ENCODE measurements at places on chromosomes 2 and 18. TPM values are rescaled to one million over a fixed set of nuclear protein-coding genes. Genes with fewer than 3 reads are reported as not detected.

The REG3G gene
- not detected for total RNA-seq

The PLCD4 gene
- total RNA-seq: 0.89 TPM

The PROKR1 gene
- total RNA-seq: not detected

The BCL11A gene
- total RNA-seq: 4.0 TPM

The HOXD3 gene
- total RNA-seq: not detected

The C1QL2 gene
- total RNA-seq: not detected

The CHRNA1 gene
- total RNA-seq: not detected

The RABL2A gene
- 15.7 TPM for total RNA-seq

DNA sequence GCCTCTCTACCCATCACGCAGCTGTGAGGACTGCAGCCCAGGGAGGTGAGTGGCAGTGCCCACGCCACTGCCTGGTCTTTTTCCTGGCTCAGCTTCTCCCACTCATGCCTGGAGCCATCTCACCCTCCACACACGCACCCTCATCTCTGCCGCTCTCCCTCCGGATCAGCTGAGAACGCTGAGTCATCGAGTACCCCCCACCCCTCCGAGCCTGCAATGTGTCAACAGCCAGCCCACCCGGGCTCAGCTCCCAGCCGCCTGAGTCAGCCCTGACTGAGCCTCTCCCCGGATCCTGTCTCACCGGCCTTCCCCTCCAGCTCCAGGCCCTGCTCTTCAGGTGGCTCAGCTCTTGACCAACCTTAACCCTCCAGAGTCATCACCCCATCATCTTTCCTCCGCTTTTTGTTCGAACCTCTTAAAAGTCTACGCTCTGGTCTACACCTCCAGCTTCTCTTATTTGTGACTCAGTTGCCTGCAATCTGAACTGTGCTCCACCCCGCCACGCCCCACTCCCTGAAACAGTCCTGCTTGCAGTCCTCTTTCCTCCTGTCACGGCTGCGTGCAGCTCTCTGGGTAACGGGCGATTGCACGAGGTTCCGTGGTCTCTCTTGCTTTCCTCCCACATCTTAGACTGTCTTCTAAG lies 94.4 kb upstream of the ASAP2 start:
- peaks cover 12% of the 10 kb centered on the region for H3K4me1 ChIP-seq
- DNase-seq: peak; percentile 82
- no peak overlapping the region for H3K27ac ChIP-seq
- no peaks in the 10 kb centered on the region for H3K27me3 ChIP-seq

GRCh38 chr2:43725711-43726246 lies 48.1 kb upstream of the DYNC2LI1 start:
- H3K4me3 ChIP-seq: no peak overlapping the region
- H3K27me3 ChIP-seq: no peaks in the 10 kb centered on the region
- DNase-seq: no peak
- H3K4me1 ChIP-seq: no peaks in the 10 kb centered on the region
- H3K36me3 ChIP-seq: peaks cover 4% of the 10 kb centered on the region
- H3K27ac ChIP-seq: no peak overlapping the region

DNA sequence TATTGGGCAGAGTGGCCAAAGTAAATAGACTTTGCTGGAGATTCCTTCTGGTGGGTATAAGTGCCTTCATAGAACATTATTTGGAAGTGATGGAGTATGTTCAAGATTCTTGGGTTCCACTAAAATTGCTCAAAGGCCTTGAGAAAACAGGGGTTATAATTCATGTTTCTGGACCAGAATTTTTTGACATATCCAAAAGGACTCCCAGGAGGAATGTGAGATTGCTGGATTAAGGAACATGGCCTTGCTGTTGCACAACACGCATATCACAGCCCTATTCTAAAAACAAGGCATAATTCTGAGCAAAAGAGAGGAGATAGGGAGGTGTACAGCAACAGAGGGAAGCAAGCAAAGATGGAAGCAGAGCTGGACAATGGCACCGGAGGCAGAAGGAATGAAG lies 111.7 kb upstream of the TNP1 start:
- peaks cover 2% of the 10 kb centered on the region for H3K4me1 ChIP-seq
- H3K27ac ChIP-seq: no peak overlapping the region
- no peaks in the 10 kb centered on the region for H3K27me3 ChIP-seq
- H3K36me3 ChIP-seq: no peaks in the 10 kb centered on the region
- H3K4me3 ChIP-seq: no peak overlapping the region

DNA sequence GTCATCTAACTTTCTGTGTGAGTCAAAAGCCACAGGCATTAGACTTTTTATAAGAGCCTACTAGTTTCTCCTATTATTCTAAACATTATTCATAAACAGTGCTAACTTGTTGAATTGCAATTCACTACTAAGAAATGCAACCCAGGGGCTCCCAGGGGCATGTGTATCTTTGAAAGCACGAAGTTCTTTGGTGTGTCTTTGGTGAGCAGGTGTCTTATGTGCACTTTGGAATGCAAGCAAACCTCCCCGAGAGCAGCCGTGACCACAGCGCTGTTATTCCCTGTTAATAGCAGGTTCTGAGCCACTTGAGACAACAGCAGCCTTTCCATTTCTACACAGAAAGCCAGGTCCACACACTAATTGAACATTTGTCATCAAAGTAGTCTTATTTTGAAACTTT lies 123.5 kb downstream of the PRKRA start:
- peak overlapping the region; percentile 60 for H3K27ac ChIP-seq
- no peaks in the 10 kb centered on the region for H3K27me3 ChIP-seq
- DNase-seq: no peak
- H3K4me3 ChIP-seq: no peak overlapping the region
- no peaks in the 10 kb centered on the region for H3K36me3 ChIP-seq
- H3K4me1 ChIP-seq: no peaks in the 10 kb centered on the region

DNA sequence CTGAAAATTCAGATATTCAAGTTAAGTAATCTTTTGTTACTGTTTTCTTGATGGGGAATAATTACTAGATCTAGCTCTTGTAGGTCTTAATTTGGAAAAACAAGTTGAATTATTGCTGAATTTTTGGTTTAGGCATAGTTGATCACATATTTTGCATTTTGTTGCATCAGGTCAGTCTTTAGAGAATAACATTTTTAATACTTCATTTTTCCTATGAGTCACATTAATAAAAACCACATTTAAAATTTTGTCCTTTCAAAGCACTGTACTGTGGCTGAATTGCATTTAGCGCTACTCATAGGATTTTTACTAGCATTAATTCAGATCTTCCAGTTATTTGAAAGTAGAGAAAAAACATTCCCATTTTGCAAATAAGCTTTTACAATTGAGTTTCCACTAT lies 23.2 kb downstream of the MAP4K4 start:
- H3K27me3 ChIP-seq: no peaks in the 10 kb centered on the region
- no peak for DNase-seq
- H3K27ac ChIP-seq: no peak overlapping the region
- no peak overlapping the region for H3K4me3 ChIP-seq

DNA sequence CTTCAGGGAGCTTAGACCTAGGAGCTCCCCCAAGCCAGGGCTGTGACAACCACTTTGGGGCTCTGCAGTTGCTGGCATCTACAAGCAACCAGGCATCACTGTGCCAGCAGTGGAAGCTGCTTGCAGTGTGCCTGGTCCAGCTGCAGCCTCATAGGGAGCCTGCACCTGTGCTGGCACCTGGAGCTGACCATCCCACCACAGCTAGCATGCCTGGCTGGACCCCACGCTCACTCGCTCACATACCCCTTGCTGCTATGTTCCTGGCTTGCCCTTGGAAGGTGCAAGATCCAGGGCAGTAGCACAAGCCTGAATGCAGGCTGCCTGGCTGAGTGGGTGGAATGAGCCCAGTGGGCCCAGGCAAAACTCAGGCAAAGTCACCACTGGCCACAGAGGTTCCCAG lies 82.5 kb downstream of the ZNF804A start:
- H3K27me3 ChIP-seq: no peaks in the 10 kb centered on the region
- no peaks in the 10 kb centered on the region for H3K4me1 ChIP-seq
- H3K27ac ChIP-seq: no peak overlapping the region
- no peak for DNase-seq
- H3K36me3 ChIP-seq: no peaks in the 10 kb centered on the region

DNA sequence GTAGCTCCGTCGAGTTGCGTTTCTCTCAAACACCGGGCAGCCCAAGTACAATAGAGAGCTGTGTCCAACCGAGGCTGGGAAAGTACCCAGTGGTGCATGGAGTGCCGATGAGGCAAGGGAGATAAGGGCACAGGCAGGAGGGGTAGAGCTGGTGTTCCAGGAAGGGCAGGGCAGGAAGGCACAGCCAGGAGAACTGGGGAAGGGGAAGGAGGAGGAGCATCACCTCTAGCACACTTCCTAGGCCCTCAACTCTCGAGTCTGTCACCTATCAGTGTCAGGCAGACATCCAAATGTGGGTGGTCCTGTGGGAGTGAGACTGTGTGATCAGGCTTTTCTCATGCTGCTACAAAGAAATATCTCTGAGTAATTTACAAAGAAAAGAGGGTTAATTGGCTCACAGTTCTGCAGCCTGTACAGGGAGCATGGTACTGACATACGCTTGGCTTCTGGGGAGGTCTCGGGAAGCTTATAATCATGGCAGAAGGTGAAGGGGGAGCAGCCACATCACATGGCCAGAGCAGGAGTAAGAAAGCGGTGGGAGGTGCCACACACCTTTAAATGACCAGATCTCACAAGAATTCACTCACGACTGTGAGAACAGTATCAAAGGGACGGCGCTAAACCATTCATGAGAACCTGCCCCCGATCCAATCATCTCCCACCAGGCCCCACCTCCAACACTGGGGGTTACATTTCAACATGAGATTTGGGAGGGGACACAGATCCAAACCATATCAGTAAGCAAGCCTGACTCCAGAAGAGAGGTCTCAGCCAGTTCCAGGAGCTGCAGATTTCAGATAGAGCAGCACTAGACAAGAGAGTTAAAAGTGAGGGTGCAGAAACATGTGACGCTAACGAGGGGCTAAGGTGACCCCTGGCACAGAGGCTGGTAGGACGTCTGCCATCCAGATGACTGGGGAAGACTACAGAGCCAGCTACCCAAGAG lies 75.7 kb downstream of the MBOAT2 start:
- no peaks in the 10 kb centered on the region for H3K27me3 ChIP-seq
- H3K27ac ChIP-seq: no peak overlapping the region
- no peak overlapping the region for H3K4me3 ChIP-seq
- H3K4me1 ChIP-seq: no peaks in the 10 kb centered on the region

DNA sequence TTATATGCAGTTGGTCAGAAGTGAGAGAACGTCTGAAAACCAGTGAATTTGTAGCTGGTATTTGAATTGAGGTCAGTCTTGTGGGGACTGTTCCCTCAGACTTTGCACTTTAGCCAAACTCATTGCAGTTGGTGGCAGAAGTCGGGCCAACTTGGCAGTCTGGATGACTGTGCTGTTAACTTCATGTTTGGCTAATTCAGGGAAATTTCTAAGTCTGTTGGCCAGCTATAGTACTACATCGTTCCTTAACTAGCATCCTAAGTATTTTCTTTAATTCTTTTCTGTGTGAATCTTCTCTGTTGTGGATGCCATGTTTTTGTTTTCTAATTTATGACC lies 806.8 kb upstream of the GCFC2 start:
- no peaks in the 10 kb centered on the region for H3K4me1 ChIP-seq
- H3K27me3 ChIP-seq: no peaks in the 10 kb centered on the region
- H3K4me3 ChIP-seq: no peak overlapping the region
- H3K27ac ChIP-seq: no peak overlapping the region

GRCh38 chr2:181262782-181263181 lies 194.4 kb upstream of the ITGA4 start:
- H3K27me3 ChIP-seq: no peaks in the 10 kb centered on the region
- H3K27ac ChIP-seq: no peak overlapping the region
- H3K36me3 ChIP-seq: no peaks in the 10 kb centered on the region
- no peak overlapping the region for H3K4me3 ChIP-seq
- H3K4me1 ChIP-seq: no peaks in the 10 kb centered on the region
- no peak for DNase-seq

GRCh38 chr2:158805936-158806335 lies 10.8 kb downstream of the DAPL1 start:
- no peaks in the 10 kb centered on the region for H3K4me1 ChIP-seq
- no peaks in the 10 kb centered on the region for H3K27me3 ChIP-seq
- no peaks in the 10 kb centered on the region for H3K36me3 ChIP-seq
- no peak overlapping the region for H3K27ac ChIP-seq
- DNase-seq: no peak

DNA sequence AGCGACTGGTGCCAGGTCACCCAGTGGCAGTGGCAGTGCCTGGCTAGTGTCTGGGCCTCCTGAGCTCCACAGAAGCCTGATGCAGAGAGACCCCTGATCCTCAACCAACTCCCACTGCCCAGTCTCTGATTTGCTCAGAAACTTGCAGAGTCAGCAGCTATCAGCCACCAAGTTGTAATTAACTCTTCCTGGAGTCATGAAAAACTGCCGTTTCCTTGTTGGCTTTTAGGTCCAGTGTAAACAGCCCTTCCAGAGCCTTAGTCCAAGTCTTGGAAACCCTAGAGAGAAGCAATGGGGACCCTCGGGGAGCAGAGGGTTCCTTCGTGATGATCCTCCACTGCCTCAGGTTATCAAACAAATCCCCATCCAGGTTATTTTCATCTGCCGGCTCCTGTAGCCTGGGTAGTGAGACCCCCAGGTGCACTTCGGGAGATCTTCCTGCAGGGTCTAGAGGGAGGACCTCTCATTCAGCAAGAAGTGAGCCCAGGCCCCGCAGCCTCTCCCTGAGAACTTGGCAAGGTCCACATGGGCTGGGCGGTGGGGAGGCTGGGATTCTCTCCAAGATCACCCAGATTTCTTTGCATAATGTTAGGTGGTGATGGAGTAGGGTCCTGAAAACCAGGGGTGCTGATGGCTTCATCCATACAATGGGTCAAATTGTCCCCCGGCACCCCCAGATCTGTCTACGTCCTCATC lies 137.7 kb upstream of the HDAC4 start:
- no peak overlapping the region for H3K27ac ChIP-seq
- no peak for DNase-seq
- no peaks in the 10 kb centered on the region for H3K36me3 ChIP-seq
- H3K4me3 ChIP-seq: no peak overlapping the region

GRCh38 chr2:172097557-172098131 lies 5.1 kb downstream of the DLX2 start:
- H3K4me3 ChIP-seq: no peak overlapping the region
- peaks cover 100% of the 10 kb centered on the region for H3K27me3 ChIP-seq
- H3K36me3 ChIP-seq: no peaks in the 10 kb centered on the region
- H3K4me1 ChIP-seq: peaks cover 78% of the 10 kb centered on the region
- no peak for DNase-seq

GRCh38 chr2:204920776-204921175 lies 375.5 kb downstream of the PARD3B start:
- no peak for DNase-seq
- no peaks in the 10 kb centered on the region for H3K27me3 ChIP-seq
- no peak overlapping the region for H3K27ac ChIP-seq
- H3K36me3 ChIP-seq: no peaks in the 10 kb centered on the region

- no peak overlapping the region for H3K27ac ChIP-seq
- H3K36me3 ChIP-seq: no peaks in the 10 kb centered on the region
- H3K4me1 ChIP-seq: no peaks in the 10 kb centered on the region
- no peak for DNase-seq
Observed at GRCh38 chr2:197869501-197870111, 65.2 kb downstream of the PLCL1 start.

GRCh38 chr2:96596596-96596995 lies 41.5 kb downstream of the KANSL3 start:
- no peaks in the 10 kb centered on the region for H3K4me1 ChIP-seq
- no peaks in the 10 kb centered on the region for H3K36me3 ChIP-seq

All from left lung (tissue), 14 donors.